ENCODE measurements at places on chromosomes 2 and 18. TPM values are rescaled to one million over a fixed set of nuclear protein-coding genes. Genes with fewer than 3 reads are reported as not detected.

Gene REG3A
- total RNA-seq = not detected

Gene RGPD4
- not detected for total RNA-seq

Gene KIAA2012
- not detected for total RNA-seq

Gene POLE4
- total RNA-seq = 17.7 TPM

Gene NFATC1
- total RNA-seq = 4.5 TPM

Gene GKN2
- not detected for total RNA-seq

Gene FAP
- 0.21 TPM for total RNA-seq

Gene CPO
- not detected for total RNA-seq

Gene MATN3
- total RNA-seq = 0.95 TPM

Gene SGO2
- 7.0 TPM for total RNA-seq

Gene HOXD4
- not detected for total RNA-seq

Gene BOD1L2
- total RNA-seq = not detected

Gene CFAP65
- total RNA-seq = under 0.01 TPM

Gene ERFE
- total RNA-seq = 0.53 TPM

Gene CCNT2
- 23.9 TPM for total RNA-seq

Gene NTSR2
- not detected for total RNA-seq

Gene IL36A
- total RNA-seq = not detected

Gene PAX8
- total RNA-seq = 0.18 TPM

Gene GRB14
- 3.9 TPM for total RNA-seq

All from pulmonary artery endothelial cell (primary cell).